ENCODE measurements at places on chromosomes 7 and 10.

DNA sequence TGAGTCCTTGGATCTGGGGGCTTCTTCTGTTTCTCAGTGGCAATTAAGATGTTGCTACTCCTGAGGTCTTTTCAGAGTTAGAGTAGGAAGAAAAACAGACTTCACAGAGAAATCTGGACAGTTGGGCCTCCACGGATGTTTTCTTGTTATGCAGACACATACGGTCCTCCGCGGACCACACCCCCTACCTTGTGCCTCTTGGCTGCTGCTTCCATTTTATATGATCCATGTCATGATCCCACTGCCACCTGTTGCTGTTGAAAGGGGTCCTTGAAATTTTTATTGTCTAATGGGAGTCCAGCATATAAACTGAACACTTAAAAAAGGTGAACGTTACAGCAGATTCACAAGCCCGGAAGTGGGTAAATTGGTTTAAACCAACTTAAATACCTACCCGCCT is 8.3 kb downstream of the CELF2 start:
- DNase-seq: no peak

- no peak for DNase-seq
Observed at GRCh38 chr10:78923647-78924318, 145.0 kb upstream of the ZMIZ1 start.

GRCh38 chr10:116171505-116171904 is 101.5 kb downstream of the GFRA1 start:
- DNase-seq: no peak

- DNase-seq: no peak
Observed at GRCh38 chr10:24310104-24310503, 101.2 kb downstream of the KIAA1217 start.

- DNase-seq: no peak
Observed at GRCh38 chr7:16615228-16615627, 30.3 kb downstream of the ANKMY2 start.

DNA sequence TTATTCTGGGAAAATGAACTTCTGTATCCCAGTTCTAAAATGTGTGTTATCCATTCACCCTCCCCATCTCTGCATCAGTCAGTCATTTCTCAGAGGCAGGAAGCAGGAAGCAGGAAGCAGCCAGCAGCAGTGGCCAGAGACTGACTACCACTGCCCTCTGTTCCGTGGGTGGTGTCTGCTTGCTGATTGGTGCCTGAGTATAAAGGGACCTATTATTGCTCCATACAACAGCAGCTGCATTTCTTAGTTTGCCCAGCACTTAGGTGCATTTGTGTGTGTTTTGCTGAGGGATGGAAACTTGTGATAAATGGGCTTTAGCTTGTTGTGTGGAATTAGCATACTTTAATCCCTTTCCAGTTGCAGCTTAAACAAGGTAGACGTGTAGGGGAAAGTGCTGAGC is 582.2 kb downstream of the SORCS1 start:
- peak; percentile 12 for DNase-seq

DNA sequence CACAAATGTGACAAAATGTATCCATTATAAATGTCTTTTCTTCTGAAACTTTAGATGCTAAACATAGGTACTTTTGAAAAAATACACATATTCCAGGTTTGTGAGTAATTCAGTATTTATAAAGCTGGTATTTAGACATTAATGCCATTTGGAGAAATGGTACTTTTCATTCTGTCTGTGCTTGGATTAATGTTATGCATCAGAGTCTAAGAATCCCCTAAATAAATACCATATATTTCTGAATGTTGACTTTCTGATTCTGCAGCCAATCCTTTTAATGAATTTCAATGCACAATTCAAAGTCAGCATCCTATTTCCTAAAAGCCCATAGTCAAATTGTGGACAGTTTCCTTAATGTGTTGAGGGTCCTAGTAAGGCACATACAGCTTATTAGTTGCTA is 145.0 kb downstream of the DKK1 start:
- DNase-seq: no peak

DNA sequence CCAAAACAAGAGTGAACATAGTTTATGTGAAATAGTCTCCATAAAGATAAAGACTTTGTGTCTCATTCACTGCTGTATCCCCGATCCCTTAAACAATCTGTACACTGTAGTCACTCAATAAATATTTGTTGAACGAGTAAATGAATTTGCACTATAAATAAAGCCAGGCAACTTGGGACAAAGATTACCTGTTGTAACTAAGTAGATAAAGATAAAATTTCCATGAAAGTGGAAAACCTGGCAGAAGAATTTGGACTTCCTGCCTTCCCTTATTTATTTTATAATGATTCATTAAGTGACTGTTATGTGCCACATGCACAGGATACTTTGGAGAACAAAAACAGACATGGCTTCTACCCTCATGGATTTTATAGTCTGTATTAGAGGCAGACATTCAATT is 277.7 kb upstream of the KAT6B start:
- DNase-seq: no peak

GRCh38 chr10:86218160-86218559 is 148.4 kb downstream of the GRID1 start:
- DNase-seq: no peak

- DNase-seq: no peak
Observed at GRCh38 chr10:73589563-73590126, 1.5 kb downstream of the USP54 start.

- no peak for DNase-seq
Observed at GRCh38 chr10:103802637-103803353, 52.6 kb downstream of the SH3PXD2A start.

DNA sequence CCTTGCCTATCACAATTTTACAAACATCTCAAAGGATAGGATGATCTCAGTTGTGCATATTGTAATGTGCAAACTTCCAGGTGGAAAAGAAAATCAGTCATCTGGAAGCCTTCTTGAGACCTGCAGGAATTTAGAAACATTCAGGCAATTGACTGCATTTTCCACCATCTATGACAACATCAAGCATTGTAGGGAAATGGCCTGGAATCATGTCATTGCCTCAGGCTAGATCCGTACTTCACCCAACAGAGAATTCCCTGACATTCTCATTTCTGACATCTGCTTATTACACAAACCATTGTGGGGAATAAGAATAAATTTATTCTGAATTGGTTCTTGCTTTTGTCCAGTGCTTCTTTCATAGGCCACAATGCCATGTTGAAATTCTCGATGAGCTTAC is 124.9 kb upstream of the NPVF start:
- no peak for DNase-seq

DNA sequence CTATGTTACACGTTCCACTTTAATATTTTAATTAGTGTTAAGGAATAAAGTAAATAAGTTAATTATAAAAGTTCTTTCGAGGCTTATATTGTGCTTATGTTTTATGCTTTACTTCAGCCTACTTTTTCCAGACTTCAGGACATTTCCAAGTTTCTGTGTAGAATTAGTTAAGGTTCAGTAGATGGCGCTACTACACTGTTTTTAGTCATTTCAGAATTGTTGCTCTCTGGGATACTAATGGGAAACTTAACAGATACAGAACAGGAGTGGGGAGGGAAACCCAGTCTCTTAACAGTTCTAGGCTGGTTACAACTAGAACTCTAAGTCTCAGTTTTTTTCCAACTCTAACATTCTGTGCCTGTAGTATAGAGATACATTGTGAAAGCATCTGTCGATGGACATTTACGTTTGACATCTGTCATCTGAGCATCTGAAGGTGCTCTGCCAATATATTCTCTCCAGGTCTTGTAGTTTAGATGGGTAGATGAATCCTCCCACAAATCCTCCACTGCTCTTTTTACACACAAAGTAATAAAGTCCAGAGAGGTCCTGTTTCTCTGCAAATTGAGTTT is 56.8 kb upstream of the FAM171A1 start:
- peak; percentile 36 for DNase-seq

GRCh38 chr10:111114758-111115500 is 38.1 kb downstream of the ADRA2A start:
- no peak for DNase-seq

DNA sequence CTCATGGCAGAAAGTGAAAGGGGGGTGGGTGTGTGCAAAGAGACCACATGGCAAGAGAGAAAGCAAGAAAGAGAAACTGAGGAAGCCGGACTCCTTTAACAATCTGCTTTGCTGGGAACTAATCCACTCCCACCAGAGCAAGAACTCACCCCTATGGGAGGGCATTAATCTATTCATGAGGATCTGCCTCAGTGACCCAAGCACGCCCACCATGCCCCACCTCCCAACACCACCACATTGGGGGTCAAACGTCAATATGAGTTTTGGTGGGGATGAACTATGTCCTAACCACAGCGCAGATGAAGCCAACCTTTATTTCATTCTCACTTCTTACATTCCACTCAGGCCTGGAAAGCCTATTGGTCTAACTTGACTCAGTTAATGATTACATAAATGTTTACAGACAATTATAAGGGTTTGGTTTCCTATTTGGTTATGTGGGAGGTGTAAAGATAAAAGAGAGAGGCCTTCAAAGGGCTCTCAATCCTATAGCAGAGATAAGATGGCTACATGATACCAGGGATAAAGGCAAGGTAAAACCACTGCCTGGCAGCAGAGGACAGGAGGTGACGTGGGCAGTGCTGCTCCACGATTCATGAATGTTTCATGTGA is 601.8 kb downstream of the PARD3 start:
- DNase-seq: no peak

DNA sequence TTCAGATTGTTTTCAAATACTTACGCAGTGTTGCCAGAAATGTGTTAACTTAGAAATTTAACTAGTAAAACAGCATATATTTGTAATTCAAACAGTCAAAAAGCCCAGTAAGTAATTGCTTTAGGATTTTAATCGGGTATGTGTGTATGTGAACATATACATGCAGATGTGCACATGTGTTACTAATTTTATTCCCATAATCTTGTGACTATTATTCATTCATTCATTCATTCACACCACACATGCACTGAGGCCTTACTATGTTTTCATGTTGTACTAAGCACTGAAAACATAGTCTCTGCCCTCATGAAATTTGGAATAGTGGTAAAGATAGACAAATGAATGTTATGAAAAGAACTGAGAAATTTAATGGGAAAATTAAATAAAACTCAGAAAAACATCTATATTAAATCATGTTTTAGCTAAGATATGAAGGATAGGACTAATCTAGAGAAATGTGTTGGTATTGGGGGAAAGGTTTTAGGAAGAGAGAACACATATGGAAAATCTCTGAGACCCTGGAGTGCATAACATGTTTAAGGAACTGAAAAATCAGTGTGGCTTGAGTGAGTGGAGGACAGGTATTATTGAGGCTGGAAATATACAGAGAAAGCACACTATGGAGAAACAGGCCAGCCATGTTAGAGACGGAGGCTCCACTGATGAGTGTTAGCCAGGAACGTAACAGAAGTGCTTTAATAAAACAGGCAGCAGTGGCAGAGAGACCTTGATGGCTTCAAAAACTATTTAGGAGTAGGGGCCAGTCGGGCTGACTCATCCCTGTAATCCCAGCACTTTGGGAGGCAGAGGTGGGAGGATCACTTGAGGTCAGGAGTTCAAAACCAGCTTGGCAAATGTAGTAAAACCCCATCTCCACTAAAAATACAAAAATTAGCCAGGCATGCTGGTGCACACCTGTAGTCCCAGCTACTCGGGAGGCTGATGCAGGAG is 80.3 kb downstream of the HDAC9 start:
- no peak for DNase-seq

DNA sequence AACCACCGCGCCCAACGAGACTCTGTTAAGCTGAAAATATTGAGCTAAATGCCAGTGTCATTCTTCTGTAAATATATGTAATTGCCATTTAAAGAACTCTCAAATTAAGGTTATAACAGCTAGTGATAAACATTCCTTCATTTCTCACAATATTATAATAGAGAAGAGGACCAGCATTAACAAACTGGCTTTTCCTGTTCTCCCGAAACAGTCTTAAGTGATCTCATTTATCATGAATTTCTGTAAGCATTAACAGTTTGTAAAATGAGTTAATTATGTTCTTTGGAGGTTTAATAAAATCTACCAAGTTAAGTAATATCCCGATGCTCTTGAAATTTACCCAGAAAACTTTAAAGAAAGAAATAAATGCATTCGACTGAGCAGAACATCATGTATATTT is 352.8 kb downstream of the KCNMA1 start:
- no peak for DNase-seq

DNA sequence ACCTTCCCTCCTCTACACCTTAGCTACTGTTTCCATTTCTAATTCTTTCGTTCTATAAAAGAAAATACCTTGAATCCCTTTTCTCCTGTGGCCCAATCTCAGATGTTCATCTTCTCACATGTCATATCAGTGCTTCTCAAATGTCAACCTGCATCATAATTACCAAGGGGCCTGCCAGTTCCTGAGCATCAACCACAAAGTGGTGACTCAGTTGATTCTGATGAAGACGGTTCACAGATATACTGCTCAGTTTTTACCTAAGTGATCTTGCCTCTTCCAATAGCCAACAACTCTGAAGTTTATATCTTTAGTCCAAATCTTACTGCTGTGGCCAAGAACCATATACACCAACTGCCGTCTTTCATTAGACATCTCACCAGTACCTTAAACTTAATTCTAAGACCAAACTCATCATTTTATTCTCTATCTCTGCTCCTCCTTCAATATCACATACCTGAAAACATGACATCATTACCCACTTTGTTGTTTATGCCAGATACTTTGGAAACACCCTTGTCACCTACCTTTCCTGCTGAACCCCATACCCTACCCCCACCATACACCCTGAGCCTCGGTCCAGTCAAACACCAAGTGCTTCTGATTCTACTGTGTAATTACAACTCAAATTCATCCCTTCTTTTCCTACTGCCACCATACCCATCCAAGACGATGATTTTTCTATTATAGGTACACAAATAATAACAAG is 115.5 kb downstream of the LMBR1 start:
- DNase-seq: no peak

DNA sequence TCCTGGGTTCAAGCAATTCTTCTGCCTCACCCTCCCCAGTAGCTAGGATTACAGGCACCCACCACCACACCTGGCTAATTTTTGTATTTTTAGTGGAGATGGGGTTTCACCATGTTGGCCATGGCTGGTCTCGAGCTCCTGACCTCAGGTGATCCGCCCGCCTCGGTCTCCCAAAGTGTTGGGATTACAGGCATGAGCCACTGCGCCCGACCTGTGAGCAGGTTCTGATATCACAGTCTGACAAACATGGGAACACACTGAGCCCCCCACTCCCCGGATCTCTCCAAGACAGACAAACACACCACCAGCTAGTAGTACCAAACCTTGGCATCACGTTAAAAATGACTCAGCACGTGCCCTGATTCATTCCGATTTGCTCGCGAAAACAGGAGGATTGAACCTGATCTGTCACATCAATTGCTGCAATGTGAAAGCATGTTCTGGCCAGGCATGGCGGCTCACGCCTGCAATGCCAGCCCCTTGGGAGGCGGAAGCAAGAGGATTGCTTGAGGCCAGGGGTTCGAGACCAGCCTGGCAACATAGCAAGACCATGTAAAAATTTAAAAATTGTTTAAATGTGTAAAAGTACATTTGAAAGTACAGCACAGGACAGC is 106.5 kb downstream of the SMURF1 start:
- DNase-seq: no peak

GRCh38 chr10:33612551-33612950 is 278.1 kb upstream of the NRP1 start:
- DNase-seq: peak; percentile 9
